ENCODE measurements at places on chromosomes 12 and 14.
A peak's percentile ranks its signal among the peaks of the same experiment; 100 is the strongest.

DNA sequence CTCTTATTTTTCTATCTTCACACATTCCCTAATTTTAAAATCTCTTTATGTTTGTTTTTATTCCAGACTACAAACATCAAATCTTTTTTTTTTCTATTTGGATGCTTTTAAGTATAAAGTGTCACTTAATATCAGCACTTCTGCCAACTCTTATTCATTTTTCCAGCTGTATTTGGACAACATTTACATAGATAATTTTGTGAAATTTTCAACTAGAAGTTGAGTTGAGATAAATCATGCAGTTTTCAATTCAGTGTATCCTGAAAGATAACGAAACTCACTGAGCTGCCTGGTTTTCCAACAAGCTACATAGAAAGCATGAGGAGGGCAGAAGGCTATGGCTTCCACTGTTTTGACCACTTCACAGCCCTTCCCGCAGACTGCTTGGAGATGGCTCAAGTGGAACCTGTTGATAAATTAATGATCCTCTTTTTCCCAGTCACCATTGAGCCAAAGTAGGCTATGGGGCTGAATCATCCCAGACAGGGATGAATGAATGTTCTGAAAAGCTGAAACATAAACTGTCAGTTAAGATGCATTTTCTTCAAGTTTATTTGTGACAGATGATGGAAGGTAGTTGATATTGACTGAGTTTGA, 213.9 kb downstream of the RAD51B start:
- DNase-seq: no peak

DNA sequence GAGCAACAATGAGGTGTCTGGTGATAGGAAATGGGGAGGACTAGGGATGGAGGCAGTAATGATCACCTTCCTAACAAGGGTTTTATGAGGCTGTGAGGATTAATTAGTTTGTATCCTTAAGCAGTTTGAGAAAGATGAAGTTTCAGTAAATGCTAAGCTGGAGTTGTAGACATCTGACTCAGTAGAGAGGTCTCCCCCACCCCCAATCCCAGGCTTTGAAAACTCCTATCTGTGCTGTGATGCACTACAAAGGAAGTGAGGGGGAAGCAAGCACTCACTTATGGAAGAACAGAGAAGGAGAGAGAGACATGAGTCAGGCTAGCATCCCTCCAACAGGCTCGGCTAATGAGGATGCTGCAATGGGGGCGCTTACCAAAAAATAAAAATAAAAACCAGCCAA, 5.5 kb upstream of the BCL11B start:
- no peak for DNase-seq

DNA sequence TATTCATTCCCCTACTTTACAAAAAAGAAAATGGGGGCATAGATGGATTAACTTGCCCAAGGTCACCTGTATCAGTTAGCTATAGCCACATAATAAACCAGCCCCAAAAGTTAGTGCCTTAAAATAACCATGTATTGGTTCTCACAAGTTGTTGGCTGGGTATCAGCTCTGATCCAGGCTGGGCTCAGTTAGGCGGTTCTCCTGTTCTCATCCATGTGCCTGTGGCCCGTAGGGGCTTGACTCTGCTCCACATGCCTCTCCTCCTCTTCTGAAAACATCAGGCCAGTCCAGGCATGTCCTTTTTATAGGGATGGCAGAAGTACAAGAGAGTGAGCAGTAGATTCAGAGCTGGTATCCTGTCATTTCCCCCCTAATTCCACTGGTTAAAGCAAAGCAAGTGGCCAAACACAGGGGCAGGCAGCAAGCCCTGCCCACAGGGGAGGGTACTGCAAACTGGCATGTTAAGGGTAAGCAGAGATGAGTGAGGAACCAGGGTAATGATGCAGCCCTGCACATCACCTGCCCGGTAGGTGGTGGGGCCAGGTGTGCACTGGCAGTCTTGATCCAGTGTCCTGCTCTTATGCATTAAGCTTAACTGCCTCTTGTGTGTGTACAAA, 47.9 kb upstream of the TUNAR start:
- no peak for DNase-seq

DNA sequence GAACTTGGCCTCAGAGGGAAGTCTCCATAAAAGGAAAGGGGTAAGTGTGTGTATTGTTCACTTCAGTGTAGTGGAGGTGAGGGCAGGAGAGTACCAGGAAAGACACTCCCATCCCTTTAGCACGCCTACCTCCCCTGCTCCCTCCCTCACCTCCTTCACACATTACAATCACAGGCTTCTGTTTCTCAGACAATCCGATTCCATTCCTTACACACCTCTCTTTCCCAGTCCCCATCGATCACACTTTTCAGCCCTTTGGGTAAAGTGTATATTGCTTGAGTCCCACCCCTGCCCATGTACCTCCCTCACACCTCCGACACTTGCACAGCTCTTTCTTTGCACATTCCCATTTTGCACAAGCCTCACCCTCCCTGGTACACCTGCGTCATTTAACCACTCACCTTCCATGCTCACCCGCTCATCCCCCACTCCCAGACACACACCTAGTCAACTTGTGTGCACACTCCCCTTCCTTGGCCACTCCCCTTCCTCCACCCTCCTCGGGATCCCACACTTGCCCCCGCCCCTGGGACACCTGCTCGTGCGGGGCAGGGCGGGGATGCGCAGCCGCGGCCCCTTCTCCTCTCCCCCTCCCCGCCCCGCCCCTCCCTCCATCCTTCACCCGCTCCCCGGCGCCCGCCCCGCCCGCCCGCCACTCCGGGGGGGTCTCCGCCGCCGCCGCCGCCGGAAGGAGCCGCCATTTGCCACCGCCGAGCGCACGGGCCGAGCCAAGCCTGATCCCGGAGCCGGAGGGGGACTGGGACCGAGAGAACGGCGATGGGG, at the start of gene MARCHF9:
Gene MARCHF9, plus strand, starts transcription at position 693 of the 783 bp plus-strand sequence. CDS start 426 bp downstream, outside the sequence.
- peak; percentile 93 for DNase-seq

GRCh38 chr14:94541234-94541975, 19.8 kb upstream of the SERPINA4 start:
- no peak for DNase-seq

DNA sequence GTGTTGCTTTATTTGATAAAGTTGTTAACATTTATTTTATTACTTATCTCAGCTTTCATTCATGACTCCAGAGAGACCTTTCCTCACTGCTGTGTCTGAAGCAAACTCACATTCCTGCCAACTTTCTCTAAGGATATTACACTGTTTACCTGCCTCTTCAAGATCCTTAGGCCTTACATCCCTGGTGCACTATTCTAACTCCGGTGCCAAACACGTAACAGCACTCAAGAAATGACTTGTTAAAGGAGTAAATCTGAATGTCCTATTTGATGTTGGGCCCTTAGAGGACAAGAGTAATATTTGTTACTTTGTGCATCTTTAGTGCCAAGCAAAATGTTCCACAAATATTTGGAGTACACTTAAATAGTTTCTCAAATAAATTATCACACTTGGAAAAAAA, 324.1 kb upstream of the FLRT2 start:
- no peak for DNase-seq

GRCh38 chr14:27587103-27587502, 989.3 kb upstream of the NOVA1 start:
- no peak for DNase-seq

- DNase-seq: no peak
Measured at GRCh38 chr12:83083616-83084015, 396.9 kb downstream of the TMTC2 start.

DNA sequence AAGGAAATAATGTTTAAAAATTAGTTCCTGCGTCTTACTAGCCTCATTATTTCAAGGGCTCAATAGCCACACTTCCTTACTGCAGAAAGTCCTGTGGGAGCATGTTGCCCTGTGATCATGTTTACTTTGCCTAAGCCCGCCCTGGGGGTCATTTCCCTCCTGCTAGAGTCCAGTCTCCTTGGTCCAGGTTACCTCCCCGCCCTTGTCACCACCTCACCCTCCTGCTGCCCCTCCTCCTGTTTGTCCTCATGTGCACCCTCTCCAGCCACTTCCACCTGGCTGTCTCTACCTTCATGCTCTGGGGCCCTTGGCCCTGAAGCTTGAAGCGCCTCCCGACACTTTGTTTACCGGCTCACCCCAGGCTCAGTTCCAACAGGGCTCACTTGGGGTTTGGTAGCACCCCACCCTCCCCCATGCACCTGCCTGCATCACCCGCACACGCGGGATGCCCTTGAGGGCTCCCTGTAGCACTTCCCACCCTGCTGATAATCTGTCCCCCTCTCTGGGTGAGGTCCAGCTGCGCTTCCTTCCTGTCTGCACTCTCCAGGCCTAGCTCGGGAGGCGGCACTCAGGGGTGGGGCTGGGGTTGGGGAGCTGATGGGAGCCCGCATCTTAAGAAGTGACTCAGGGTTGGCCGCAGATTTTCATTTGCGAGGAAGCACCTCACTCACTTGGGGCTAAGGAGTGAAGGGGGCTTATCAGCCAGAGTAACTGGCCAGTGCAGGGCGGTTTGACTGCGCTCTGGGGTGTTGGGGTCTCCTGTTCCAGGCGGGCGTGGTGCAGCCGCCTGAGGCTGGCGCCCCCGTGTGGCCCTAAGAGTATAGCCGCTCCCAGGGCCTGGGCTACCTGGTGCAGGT, 40.1 kb downstream of the SMIM41 start:
- peak; percentile 64 for DNase-seq

GRCh38 chr14:61470961-61471293, 149.5 kb downstream of the PRKCH start:
- DNase-seq: no peak

- no peak for DNase-seq
Measured at GRCh38 chr12:62401631-62402030, 65.0 kb upstream of the MON2 start.

- DNase-seq: no peak
Measured at GRCh38 chr12:22262309-22262708, 72.2 kb downstream of the ST8SIA1 start.

DNA sequence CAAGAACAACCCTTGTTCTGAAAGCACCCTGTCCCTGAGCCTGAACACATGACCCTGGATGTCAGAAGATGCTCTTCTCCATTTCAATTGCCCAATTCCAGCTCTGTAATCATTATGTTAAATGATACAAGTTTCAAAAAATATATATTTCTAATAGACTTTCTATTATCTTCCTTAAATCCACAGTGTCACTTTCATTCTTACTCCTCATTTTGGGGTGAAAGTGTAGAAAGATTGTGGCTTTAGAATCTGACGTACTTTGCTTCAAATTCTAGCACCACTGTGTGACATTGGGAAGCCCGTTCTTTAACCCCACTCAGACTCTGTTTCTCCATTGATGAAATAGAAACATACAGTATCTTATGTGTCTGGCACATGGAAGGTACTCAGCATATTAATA, 83.2 kb downstream of the ETV6 start:
- no peak for DNase-seq

DNA sequence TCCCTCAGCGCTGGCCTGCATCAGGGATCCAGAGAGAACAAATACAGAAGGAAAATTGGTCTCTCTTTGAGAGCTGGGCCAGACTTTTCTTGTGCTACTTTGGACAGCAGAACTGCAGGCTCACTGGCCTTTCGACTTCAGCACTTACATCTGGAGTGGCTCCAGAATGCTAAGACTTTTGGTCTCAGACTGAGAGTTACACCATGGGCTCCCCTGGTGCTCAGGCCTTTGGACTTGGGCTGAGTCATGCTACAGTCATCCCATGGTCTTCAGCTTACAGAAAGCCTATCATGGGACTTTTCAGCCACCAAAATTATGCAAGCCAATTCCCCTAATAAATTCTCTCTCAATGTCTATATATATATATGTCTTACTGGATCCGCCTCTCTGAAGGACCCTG, 9.0 kb upstream of the CD163 start:
- no peak for DNase-seq

- no peak for DNase-seq
Measured at GRCh38 chr14:88104710-88105109, 99.8 kb downstream of the GPR65 start.

GRCh38 chr14:100780646-100781355, 45.1 kb upstream of the MEG3 start:
- no peak for DNase-seq

DNA sequence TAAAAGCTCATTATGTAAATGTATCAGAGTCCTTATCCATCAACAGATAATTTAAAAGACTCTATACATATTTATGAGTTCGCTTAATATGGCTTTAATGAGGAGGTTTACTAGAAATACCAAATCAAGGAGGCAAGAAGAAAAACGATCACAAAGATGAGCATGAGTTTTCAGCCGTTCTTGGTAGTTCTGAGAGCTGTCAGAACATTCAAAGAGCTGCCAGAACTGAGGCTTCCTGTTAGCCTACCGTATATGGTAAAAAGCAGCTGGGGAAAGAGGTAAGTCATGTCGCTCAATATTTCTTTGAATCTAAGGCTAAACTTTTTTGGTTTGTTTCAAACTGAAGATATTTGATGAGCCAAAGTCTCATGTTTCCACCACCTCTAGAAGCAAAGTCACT, 115.3 kb upstream of the PLXNC1 start:
- DNase-seq: no peak

DNA sequence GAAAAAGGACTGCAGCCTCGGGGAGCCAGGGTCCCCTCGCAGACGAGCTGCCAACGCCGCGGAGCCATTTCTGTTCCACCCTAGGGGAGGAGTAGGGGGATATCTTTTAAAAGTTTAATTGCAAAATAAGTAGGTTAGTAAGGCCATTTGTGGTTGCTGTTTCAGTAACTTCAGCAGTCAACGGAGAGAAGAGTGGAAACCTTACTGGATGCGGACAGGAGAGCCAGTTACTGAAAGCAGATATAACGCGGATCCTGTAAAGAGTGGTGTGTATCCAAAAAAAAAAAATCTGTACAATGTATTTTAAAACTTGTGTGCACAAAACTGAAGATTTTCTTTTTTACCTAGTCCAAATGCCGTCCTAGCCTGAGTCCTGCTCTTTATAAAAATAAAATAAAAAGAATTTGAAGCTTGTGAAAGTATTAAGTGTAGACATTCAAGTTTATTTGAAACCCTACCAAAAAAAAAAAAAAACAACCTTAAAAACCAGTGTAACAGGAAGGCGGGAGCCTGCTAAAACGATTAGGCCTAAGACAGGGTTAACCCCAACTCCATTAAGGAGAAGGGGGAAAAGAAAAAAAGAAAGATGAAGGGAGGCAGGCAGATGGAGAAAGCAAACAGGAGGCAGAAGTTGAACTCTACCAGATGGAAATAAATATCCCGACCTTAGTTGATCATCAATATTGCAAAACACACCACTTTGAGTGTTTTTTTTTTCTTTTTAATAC, 1.0 kb upstream of the BTG1 start:
- no peak for DNase-seq

DNA sequence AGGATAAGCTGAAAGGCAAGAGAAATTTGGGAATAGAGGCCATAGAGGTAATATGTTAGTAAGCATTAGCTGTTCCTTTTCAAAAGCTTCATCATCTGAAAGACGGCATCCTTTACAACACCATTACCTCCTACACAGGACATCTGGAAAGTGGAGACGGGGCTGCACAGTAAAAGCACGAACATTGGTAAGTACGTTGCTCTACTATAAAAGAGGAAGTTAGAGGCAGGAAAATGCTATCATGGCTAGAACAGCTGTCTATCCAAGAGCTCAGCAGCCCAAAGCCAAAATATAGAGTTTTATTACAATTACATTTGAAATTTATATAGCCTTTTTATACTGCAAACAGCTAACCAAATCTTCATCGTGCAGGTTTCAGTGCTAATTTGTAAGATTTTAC, 172.3 kb upstream of the GRIP1 start:
- no peak for DNase-seq

DNA sequence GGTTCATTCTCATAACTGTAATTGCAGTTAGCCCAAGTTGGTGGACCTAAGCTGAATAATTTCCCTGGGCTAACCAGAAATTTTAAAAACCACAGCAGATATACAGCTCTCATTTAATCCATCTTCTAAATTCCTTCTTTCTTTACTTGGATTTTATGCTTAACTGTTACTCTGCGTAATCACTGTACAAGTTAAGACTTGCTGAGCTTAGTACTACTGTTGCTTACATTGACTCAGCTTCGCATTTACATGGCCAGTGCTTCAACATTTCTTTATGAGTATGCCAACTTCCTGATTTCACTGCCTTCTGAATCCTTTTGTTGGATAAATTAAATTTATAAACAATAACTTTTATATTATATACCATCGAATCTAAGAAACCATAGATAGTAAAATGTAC, 147.4 kb downstream of the SLC38A4 start:
- no peak for DNase-seq

Measured in GM20000 (cell line).